NCI-H187 treated with DMSO at 0.1 percent for 48 hours (cell line): ENCODE measurements at places on chromosomes 3 and 15.

DNA sequence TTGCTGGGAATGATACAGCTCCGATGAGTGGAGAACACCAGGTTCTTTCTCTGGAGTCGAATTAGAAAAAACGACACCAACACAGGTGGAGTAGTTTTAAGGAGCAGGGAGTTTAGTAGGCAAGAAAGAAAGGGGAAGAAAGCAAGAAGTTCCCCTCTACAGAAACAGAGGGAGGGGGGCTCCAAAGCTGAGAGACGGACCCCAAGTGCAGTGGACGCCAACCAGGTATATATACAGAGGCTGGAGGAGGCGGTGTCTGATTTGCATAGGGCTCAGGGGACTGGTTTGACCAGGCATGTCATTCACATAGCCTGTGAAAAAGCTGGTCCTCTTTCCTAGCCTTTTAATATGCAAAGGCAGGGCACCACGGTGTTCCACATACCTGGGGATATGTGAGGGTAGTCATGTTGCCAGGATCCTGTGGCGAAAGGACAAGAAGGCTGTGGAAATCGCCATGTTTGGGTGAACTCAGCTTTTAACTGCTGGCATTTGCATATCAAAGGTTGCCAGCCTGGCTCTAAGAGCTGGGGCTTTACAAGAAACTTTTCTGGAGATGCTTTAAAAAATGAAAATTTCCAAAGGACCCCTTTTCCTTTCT is 887.4 kb upstream of the EPHA6 start:
- no peak for DNase-seq

- DNase-seq: no peak
Measured at GRCh38 chr3:135172191-135172869, 377.3 kb downstream of the EPHB1 start.

- DNase-seq: no peak
Measured at GRCh38 chr3:140403079-140403478, 274.8 kb upstream of the TRIM42 start.

DNA sequence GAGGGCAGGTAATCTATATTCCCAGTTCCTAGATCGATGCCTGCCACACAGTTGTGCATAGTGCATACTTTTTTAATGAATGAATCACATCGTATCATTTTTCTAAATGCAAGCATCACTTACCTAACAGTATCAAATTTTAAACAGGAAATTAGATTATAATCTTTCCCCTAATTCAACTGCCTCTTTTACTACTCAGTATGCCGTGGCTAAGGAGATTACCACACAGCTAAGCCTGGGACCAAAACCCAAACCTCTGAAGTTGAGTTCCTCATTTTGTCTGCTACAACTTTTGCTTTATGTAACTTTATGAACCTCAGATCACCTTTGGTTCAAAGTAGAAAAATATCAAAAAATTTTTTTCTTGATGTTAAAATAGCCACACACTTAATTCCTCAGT is 53.2 kb upstream of the FNDC3B start:
- no peak for DNase-seq

DNA sequence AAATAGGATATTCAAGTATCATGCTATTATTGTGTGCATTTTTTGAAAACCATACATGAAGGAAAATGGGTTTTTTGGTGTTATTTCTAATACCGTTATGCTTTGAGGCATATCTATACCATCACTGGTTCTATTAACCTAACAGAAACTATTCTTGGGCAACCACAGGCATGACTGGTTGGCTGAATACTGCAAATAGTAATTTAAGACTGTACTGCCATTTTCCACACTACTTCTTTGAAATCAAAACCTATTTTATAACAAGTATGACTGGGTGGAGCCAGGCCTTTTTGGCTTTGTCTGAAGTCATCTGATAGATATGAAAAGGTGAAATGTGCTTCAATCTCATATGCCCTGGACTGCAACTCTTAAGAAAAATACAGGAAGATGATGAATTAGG is 115.1 kb downstream of the ULK4 start:
- no peak for DNase-seq

DNA sequence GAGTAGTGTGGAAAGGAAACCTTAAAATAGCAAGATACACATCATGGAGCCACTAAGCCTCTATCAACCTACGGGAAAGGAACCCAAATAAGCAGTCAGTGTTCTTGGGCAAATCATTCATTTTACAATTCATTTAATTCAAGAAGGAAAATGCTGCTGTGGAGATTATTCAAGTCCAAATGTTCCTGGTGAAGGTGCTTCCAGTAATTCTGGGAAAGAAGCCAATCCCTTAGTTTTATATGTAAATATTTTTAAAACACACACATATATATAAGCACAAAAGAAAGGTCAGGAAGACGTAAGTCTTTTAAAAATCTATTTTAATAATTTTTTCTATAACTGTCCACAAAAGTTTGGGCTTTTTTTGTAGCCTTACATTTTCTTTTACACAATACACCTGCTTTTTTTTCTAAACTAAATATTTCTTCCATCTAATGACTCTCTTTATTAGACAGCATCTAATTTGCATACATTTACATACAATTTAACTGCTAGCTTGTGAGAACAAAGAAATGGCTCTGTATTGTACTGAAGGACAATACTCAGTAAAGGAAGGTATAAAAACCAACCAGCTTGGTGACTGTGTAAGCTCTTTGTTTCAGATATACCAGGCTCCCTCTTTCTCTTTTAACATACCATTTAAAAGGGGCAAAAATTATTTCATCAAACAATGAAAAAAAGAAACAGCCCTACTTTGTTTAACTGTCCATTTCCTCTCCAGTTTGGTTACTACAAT is 269.5 kb downstream of the ZBTB20 start:
- no peak for DNase-seq

GRCh38 chr3:31086698-31087097 is 192.2 kb upstream of the GADL1 start:
- DNase-seq: no peak

- DNase-seq: no peak
Measured at GRCh38 chr3:43455233-43455632, 166.6 kb downstream of the ANO10 start.

GRCh38 chr15:72118017-72118978 is at the start of the genes MYO9A and SENP8:
MYO9A (minus strand) TSS chr15:72118150; CDS start chr15:72046563, 71,587 bp downstream.
SENP8 (plus strand) TSS chr15:72118403; CDS start chr15:72139624, 21,221 bp downstream.
- peak; percentile 95 for DNase-seq

GRCh38 chr15:41423979-41424659 is 7.2 kb downstream of the RTF1 start:
- no peak for DNase-seq

DNA sequence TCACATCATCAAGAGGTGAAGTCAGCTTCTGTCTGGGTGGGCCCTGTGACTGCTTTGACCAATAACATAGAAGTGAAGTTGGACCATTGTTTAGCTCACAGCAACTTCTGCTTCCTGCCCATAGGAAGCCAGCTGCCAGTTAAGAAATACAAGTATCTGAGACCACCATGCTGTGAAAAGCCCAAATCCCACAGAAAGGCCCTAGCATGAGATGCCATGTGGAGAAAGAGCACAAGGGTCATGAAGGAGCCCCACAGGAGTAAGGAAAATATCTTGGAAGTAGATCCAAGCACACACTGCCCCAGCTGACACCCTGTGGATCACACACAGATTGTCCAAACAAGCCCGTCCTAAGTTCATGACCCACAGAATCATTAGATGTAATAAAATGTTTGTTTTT is 28.5 kb downstream of the RTP4 start:
- no peak for DNase-seq

DNA sequence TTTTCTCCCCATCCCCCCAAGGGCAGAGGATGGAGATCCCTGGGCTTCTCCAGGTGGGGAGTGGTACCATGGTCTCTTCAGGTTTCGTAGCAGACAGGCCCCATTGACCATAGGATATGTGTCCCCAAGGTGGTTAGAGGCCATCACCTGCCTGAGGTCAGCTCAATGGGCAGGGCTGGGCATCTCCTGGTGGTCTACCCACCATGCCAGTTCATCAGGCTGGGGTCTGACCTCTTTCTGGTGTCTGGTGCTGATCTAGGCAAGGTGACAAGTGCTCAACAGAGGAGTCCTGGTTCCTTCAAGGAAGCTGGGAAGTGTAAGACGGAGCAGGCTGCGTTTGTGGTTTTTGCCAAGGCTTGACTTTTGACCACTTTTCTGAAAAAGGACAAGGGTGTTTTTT is 71.4 kb downstream of the SMAD3 start:
- DNase-seq: no peak

DNA sequence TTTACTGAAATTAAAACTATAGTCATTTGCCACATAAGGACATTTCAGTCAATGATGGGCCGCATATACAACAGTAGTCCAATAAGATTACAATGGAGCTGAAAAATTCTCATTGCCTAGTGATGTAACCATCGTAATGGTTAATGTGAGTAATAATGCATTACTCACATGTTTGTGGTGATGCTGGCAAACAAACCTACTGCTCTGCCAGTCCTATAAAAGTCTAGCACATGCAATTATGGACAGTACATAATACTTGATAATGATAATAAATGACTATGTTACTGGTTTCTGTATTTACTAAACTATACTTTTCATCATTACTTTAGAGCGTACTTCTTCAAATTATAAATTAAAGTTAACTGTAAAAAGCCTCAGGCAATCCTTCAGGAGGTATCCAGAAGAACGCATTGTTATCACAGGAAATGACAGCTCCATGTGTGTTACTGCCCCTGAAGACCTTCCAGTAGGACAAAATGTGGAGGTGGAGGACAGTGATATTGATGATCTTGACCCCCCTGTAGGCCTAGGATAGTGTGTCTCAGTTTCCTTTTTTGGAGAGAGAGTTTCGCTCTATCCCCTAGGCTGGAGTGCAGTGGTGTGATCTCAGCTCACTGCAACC is 102.7 kb downstream of the ATP1B3 start:
- no peak for DNase-seq

- DNase-seq: no peak
Measured at GRCh38 chr15:88450125-88450798, 16.9 kb downstream of the MRPL46 start.

DNA sequence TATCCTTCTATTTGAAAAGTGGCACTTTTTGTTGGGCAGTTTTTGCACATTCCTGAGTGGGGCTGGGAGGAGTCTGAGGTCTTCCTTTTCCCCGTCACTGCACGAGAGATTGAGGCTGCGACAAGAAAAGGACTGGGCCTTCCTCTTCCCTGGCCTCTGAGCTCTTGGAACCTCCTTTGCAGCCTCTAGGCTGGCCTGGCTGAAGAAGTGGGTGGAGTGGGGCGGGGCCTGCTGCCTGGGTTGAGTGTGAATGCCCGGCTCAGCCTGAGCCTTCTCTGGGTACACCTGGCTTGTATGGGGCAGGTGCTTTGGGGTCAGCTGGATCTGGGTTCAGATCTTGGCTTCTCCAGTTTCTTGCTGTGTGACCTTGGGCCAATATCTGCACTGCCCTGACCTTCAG is 43.1 kb downstream of the PLXNA1 start:
- DNase-seq: no peak

GRCh38 chr3:187292631-187293515 is 1.3 kb upstream of the MASP1 start:
- no peak for DNase-seq

GRCh38 chr15:73631915-73632669 is 1.1 kb downstream of the NPTN start:
- no peak for DNase-seq

DNA sequence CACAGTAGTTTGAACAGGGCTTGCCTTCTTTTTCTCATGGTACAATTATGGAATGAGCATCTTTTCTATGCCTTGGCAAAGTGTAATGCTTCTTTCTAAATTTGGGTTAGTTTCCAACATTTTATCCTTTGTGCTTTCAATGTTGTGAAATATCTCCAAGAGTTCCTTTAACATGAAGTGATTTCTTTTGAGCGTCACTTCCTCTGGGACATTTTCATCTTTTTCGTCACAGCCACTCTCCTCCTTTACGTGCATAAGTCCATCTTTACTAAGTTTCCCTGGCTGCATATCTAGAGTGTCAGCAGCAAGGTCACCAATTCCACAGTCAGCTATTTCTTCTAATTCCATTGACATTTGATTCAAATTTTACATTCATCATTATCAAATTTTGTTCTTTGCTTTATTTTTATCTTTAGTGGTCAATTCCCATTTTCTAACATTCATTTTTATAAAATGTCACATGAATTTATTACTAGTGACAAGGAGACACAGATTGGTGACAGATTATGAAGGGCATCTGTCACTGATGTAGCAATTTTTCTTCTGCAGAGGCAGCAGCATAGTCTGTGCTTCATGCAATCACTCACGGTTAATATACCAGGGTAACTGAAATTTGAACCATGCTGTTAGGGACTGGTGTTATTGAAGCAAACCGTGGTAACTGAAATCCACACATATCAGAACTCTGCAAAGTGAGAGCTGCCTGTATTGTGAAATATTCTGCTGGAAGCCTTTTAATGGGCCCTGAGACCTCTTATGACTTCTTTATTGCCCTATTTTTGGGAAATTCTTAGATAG is 126.5 kb upstream of the THBS1 start:
- no peak for DNase-seq

- no peak for DNase-seq
Measured at GRCh38 chr15:89475661-89476060, 20.7 kb downstream of the RHCG start.

- DNase-seq: no peak
Measured at GRCh38 chr3:64798316-64798715, 110.5 kb upstream of the ADAMTS9 start.

DNA sequence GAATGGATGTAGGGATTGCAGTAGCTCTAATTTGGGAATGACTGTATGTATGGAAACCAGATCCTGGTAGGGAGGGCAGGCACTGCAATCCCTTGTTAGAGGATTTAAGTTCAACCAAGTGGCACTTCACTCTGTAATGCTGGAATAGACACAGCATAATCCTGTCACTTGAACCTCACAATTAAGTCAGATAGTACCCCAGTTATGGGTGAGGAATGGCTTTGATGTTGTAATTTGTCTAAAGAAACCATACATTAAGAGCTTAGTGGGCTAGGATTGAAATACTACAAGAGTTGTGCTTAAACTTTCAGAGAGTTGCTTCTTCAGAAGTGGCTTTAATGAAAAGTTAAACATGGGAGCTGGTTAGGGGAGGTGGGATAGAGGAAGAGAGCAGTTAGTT is 9.3 kb downstream of the RAB7A start:
- DNase-seq: no peak

DNA sequence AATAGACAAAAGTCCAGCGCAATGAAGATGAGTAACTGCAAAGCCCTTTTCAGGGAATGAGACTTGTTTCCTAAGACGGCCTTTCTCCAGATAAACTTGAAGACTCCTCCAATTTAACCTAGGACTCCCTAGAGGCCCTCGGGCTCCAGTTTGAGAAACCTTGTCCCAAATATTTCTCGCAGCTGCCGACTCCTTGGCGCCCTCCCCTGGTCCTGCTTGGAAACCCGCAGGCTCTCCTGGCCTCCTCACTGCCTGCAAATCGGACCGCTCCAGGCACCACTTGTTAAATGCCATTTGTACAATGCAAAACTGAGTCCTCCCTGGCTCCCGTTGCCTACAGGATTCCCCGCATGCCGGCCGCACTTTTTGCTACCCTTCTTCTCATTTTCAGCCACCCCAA is 36.8 kb downstream of the MUC4 start:
- no peak for DNase-seq

GRCh38 chr3:77571971-77572715 is 532.2 kb downstream of the ROBO2 start:
- DNase-seq: no peak
